ENCODE measurements at places on chromosomes 12 and 14.

DNA sequence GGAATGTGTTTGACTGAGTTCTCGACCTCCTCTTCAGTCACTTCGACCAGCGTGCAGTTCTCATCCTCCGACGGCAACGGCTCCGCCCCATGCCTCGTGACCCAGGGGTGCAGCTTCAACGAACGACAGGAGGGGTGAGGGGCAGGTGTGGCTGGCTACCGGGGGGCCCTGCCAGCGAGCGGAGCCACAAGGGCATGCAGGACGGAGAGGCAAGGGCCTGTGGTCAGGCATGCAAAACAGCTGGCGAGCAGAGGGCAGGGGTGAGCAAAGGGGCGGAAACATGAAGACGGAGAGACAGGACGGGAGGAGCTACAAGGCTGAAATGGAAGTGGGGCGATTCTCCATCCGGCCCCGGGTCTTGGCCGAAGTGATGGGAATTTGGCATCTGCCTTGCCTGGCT is 38.7 kb downstream of the P2RX4 start:
- DNase-seq: no peak

DNA sequence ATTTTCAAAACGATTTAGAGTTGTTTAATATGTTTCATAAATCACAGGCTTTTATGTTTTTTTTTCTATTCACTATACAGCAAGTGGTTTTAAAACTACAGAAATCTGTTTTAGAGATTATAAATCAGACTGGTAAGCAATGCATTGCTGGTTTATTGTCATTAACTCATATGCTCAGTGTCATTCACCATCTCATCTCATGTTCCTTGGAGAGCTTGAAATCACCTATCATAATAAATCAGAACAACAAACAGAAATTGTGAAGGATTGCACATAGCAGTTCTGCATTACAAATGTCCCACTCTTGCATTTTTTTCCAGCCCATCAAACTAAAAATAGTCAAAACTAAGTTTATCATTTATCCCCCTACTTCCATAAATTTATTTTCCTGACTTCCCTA is 470.8 kb downstream of the FSCB start:
- DNase-seq: no peak

DNA sequence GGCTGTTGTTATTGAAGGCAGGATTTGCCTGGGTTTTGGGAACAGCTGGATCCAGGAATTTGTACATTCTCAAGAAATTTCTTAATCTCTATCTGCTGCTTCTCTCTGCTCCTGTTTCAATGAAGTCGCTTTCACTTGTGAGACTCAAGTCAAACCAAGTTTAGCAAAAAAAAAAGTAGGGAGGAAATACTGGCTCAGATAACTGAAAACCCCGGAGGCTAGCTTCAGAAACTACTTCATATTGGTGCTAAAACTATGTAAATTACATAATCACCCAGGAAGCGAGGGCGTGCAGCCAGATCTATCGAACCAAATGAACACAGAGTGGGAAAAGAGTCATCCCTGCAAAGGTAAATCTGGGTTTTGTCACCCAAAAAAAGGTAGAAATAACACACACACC is 68.3 kb upstream of the FICD start:
- DNase-seq: peak; percentile 16

- DNase-seq: peak; percentile 9
Measured at GRCh38 chr14:66240105-66240504, 246.1 kb upstream of the CCDC196 start.

- no peak for DNase-seq
Measured at GRCh38 chr12:116590561-116590960, 31.4 kb downstream of the MAP1LC3B2 start.

- DNase-seq: no peak
Measured at GRCh38 chr12:106481246-106481645, 101.6 kb upstream of the RFX4 start.

DNA sequence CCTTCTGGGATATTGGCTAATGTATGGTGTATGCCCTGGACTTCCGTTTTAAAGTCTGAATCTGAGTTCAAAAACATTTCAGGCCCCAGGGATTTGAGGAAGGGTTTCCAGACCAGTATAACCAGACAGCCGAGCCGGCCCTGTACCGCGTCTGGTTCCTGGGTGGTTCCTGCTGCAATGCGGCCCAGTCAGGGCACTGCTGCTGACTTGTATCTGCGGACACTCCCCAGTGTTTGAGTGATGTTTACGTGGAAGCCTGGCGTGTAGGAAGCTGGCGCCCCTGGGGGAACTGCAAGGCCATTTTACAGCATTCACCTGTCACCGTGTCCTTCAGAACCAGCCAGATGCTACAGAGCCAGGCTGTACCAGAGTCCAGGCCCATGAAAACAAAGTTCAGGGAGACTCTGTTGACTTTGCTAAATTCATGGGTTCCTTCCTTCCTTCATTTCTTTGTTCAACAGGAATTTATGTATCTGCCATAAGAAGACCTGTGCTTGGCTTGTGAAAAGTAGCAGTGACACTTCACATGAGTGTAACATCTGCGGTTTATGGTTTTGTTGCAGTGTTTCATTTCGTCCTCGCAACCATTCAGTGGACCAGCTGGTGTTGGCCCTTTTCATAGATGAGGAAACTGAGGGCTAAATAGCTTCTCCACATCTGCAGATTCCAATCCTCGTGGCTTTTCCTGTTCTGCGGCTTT is 16.8 kb downstream of the EML1 start:
- no peak for DNase-seq

GRCh38 chr14:76143642-76144041 is 8.1 kb upstream of the GPATCH2L start:
- DNase-seq: no peak

- DNase-seq: no peak
Measured at GRCh38 chr12:28770322-28770721, 378.8 kb upstream of the FAR2 start.

DNA sequence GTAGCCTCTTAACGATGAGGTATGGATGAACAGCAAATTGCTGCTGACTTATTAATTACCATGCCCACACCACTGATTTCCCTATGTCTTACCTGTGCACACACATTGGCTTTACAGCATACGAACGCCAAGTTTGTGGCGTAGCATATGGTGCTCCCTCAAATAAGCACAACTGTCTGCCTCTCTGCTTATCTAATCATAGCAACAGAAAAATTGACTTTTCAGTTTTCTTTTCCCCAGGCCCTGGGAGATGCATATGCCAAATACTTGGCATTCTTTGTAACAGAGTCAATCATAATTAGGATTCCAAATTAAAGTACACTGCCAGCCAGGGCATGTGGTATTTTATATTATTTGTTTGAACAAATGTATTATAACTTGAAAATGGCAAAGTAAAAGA is 625.5 kb downstream of the DIO2 start:
- DNase-seq: peak; percentile 79

GRCh38 chr14:104885031-104885972 is 20.2 kb downstream of the CEP170B start:
- DNase-seq: no peak

DNA sequence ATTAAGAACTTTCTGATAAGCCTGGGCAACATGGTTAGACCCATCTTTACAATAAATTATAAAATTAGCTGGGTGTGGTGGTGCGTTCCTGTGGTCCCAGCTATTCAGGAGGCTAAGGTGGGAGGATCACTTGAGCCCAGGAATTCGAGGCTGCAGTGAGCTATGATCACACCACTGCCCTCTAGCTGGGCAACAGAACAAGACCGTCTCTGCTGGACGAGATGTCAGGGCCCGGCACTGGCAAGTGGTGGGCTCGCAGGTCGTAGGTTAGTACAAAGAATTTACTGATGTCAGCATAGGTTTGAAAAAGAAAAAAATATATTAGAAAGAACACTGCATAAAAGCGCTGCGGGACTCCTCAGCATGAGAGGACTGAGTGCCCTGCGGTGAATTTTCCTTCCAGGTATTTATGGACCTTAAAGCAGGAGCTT is 15.7 kb upstream of the VSIG10 start:
- no peak for DNase-seq

DNA sequence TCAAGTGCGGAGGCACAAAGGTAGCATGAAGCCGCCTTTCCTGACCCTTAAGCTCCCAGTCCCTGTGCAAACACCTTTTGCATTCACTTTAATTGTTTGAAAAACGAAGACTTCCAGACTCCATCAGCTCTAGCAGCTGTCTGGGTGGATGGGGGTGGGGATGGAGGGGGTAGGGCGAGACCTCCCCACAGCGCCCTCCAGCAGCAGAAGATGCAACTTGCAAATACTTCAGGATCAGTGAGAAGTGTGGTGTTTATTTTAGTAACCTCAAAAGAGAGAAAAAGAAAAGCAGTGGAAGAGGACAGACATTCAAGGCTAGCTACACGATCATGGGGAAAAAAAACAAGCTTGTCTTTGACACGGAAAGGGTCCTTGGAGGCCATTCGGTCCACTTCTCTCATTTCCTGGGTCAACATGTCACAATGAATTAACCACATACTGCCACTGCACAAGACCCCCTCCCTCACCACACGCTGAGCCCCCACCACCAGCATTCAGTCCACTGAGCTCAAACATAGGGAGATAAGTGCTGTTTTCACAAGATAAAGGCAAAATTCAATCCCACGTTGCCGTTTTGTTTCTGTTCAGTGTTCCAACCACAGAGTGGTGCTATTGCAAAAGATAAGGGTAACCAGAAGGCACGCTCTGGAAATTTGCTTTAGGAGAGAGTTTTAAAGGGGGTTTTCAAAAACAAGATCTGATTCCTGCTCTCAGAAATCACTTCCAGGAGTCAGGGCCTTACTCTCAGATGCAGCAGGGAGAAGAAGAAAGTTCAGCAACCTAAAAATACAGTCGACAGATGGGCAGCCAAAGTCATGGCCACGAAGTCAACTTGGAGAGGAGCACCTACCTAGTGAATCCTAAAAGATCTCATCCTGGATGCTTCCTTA is 3.3 kb upstream of the NTF3 start:
- DNase-seq: no peak

GRCh38 chr12:102093319-102093718 is 26.6 kb downstream of the NUP37 start:
- DNase-seq: no peak

GRCh38 chr12:78918268-78918667 is 53.7 kb downstream of the SYT1 start:
- no peak for DNase-seq

DNA sequence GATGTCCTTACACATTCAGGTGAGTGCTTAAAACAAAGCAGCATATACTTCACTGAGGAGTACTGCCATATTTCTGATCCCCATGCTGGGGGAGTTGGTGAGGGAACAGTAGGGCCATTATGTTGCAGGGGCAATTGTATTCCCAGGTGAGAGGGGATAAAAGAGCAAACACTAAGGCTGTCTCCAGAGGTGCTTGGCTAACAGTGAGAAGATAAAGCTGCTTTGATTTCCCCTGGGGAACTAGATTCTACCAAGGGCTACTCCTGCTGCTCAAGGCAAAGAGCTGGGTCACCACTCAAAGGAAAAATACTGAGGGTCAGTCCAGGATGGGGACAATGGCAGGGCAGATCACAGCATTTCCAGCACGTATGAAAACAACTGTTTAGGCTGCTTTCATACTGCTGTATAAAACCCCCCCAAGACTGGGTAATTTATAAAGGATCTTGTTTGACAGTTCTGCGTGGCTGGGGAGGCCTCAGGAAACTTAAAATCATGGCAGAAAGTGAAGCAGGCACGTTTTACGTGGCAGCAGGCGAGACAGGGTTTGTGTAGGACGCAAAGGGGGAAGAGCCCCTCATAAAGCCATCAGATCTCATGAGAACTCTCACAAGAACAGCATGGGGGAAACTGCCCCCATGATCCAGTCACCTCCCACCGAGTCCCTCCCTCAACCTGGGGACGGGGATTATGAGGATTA is 47.8 kb upstream of the OR5AU1 start:
- no peak for DNase-seq

DNA sequence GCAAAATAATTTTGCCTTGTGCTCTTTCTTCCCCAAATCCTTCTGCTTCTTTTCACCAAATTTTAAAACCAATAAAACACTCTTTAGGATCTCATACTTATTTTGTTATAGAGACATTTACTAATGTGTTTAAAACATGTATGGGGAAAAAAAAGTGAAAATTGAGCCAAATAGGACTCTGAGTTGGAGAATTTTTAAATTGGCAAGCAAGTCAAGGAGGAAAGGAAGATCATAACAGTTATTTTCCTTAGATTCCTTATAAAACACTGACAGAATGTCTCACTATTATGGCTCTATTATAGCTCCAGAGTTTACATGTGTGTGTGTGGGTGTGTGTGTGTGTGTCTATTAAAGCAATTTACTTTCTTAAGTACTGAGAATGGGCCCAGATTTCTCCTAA is 220.5 kb downstream of the SLC6A15 start:
- DNase-seq: no peak

- DNase-seq: peak; percentile 37
Measured at GRCh38 chr14:34498684-34499412, 36.8 kb upstream of the SPTSSA start.

DNA sequence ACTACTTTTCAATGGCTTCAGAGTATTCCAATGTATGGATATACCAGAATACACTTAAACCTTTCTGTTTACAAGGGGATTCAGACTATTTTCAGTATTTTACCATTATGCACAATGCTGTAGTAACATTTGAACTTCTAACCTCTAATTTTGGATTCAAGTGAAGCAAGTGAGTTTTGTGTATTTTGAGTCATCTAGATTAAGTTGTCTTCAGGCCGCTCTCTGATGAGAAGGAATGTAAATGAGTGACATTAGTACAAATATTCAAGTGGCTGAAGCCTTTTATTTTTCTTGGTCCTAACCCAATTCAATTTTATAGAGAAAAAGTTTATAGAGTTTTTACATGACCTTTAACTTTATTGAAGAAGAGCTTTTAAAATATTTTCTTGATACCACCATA is 125.6 kb downstream of the PDE3A start:
- no peak for DNase-seq

DNA sequence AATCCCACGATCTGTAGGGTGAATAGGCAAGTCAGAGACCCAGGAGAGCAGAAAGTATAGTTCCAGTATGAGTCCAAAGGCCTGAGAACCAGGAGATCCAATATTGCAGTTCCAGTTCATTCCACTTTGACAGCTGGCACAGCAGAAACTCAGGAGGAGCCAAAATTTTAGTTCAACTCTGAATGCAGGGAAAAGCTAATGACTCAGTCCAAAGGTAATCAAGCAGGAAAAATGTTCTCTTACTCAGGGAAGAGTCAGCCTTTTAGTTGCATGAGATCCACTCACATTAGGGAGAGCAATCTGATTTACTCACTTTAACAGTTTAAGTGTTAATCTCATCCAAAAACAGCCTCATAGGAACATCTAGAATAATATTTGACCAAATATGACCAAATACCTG is 130.2 kb upstream of the LRFN5 start:
- peak; percentile 50 for DNase-seq

DNA sequence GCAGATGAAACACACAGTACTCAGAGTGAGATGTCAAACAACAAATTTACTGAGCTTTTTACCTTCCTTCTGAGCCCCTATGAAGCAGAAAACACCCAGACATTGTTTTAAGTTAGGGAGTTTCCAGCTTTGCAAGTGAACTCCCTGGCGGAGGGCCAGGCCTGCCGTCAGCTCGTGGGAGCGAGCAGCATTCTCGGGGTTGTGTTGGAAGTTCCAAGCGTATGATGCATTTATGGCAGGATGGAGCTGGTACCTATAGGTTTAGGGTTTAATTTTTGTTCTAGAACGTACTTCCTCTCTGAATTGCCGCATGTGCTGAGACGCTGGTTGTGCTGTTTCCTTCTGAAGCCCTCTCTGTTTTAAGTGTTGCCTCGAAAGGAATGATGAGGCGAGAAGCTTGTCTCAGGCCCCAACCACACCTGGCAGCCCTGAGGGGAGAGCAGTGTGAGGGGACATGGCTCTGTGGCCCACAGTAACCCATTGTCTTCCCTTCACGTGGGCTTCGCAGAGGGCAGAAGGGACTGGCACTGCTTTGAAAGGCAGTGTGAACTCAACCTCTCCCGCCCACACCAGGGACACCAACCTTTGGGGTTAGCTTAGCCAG is 76.6 kb downstream of the SSPN start:
- peak; percentile 96 for DNase-seq

Data from foreskin keratinocyte (primary cell).